ENCODE measurements at places on chromosomes 4 and X.

DNA sequence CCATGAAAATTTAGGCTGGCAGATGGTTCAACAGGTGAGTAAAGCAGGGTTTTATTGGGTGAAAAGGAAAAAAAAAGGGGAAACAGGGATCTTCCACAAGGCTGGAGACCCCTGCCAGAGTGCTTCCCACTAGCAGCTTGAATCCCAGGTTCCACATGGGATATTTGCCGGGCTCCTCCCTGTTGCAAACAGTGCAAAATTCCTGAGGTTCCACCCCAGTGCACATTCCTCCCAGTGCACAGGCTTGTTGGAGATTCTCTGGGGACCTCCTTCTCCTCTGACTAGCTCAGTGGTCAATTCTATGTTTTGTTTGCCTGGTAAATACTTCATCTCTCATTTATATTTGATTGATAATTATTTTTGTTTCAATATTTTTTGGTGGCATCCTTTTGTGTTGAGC lies 66.4 kb upstream of the UGT2B15 start:
- DNase-seq = no peak

- DNase-seq = no peak
Observed at GRCh38 chrX:119669424-119670037, 23.4 kb downstream of the SEPTIN6 start.

GRCh38 chrX:96052078-96052477 lies 632.6 kb upstream of the DIAPH2 start:
- no peak for DNase-seq

DNA sequence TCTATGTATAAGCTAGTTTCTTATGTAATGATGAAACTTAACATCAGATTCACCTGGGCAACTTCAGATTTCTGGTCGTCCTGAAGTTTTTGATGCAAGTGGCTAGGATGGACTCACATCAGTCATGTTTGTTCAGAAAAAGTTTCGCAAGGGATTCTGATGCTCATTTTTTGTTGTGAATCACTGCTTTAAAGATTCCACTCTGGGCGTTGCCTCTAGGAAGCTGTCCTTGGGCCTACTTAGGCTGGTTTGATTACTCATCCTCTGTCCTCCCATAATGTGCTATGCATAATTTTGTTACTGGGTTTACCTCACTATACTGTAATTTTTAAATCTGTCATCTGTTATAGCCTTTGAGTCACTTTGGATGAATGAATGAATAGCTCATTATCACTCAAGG lies 30.8 kb downstream of the HERC3 start:
- DNase-seq = no peak

DNA sequence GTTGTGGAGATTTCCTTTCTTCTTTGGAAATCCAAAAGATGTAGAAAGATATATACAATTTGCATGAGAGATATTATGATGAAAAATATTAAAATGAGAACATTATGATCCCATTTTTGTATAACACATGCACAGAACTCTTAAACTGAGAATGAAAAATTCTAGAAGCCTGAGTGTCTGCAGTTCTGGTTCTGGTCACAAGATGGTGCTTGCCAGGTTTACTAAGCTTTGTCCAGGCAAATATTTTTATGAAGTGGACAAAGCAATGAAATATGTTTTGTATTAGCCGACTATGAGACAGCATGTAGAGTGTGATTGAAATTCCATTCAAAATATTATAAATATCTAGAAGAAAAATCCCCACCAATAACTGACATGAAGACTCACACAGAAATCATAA lies 2.2 kb downstream of the PWWP3B start:
- no peak for DNase-seq

- DNase-seq = no peak
Observed at GRCh38 chr4:38989487-38989886, 42.7 kb downstream of the TMEM156 start.

- DNase-seq = no peak
Observed at GRCh38 chr4:32396507-32397070, 1676.4 kb downstream of the PCDH7 start.

GRCh38 chr4:109156356-109156755 lies 146.1 kb downstream of the COL25A1 start:
- DNase-seq = no peak

DNA sequence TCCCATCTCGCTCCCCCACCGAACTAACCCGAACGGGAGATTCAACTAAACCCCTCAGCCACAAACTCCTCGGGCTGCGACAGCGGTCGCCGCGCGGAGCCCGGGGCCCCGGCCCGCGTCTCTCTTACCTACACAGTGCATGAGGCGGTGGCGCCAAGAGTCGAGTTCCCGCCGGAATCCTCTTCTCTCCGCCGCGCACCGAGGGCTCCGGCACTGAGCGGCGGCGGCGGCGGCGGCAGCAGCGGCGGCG lies 160 bp downstream of the LCORL start:
- DNase-seq = no peak

DNA sequence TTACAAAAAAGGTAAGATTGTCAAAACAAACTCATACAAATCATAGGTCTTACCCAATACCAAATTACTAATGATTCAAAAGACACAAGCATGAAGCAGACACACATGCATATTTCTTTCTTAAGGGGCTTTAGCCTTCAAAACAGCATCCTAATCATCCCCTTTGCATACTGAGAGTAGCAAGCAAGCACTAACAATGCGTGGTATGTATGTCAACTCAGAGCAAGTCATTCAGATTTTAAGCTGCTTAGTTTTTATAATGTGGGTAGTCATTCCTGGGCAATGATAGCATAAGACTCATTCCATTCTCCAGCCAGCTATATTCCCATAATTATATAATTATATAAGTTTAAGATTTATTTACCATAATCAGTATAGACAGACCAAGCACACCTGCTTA lies 219.6 kb downstream of the DKK2 start:
- DNase-seq = no peak

DNA sequence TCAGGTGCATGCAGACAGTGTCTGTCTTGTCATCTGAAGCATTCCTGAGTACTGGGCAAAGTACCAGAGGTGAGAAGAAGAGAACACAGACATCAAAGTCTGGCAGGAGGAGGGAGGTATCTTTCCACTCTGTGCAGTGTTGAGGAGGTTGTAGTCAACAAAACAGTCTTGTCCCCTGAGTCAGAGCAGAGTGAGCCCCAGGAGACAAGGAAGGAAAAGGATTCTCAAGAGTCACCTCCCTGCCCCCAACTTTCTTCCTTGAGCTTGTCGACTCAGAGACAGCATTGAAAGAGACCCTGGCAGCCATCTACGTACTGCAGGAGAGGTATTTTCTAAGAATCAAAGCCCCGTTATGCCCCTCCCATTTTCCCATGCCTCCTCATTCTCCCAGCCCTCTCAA lies 4.4 kb upstream of the SRPX start:
- no peak for DNase-seq

DNA sequence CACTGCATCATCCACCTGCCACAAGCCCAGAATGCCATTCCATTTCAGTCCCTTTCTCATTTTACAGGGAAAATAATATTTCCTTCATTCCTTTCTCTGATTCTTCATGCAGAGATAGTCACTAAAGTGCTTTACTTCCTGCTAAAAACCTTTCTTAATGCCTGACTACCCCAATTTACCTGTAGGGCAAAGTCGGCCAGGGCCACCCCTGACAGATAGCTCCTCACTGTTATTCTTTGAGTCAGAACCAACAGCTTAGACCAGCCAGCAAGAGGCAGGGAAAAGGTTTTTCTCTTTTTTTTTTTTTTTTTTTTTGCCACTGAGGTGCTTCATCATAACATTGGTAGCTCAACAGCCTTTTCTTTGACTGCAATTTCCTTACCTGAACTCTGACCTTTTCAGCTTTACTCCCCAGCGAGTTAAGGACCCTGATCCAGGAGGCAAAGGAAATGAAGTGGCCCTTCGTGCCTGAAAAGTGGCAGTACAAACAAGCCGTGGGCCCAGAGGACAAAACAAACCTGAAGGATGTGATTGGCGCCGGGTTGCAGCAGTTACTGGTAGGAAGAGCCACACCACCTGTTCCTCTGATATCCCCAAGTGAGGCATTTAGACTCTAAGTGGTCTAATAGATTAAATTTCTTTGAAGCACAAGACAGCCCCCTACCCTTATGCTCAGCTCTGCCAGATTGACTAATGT lies 85.0 kb downstream of the ALPK1 start:
- DNase-seq = no peak

GRCh38 chr4:21366312-21366711 lies 582.3 kb downstream of the KCNIP4 start:
- DNase-seq = no peak

DNA sequence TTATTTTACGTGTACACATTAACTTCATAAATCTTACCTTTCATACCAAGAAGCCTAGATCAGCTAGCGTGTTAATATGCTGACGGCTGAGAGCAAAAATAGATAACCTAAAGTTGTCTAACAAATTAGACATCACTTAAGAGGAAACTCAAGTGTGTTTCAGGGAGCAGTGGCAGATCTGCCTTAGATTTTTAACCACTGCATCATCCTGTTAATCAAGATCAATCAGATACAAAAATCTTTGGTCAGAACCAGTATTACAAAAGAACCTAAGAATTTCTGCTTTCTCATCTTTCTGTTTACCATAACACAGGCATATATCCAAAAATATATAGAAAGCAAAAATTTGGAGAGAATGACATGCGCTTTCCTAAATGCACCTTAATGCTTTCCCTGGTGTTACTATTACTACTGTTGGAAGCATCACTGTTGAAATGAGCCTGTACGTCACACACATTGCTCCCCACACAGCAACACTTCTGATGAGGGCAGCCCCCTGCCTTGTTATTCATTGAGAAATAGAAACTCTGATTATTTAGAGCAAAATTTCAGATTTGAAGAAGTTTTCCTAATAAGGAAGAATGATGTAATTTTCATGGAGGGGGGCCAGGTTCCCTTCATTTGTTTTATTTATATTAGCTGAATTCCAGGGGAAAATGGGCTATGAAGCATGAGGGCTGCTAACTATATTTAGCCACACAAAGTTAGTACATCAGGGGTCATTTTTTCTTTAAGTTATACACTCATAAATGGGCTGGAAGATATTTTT lies 152.3 kb downstream of the CBR4 start:
- DNase-seq = no peak

- no peak for DNase-seq
Observed at GRCh38 chr4:177178246-177178645, 131.4 kb upstream of the NEIL3 start.

- no peak for DNase-seq
Observed at GRCh38 chrX:150429594-150429993, 66.5 kb downstream of the MAMLD1 start.

DNA sequence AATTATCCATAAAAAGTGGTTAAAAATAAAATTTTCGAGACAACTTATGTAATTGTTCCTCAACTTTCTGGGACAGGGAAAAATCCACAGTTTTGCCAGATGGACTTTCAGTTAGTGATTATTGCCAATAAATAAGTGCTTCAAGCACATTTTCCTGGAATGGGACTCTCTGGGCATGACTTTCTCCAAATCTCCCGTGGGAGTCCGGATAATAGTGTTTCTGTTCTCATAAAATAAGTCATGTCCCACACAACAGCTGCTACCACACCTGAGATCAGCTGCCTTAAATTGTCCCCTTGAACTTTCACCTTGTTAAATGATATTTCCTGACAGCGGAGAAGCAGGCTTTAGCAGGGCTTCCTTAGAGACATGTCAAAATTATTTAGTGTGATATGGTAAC lies 133.4 kb upstream of the NAP1L5 start:
- DNase-seq = no peak

- no peak for DNase-seq
Observed at GRCh38 chr4:11196927-11197522, 231.7 kb downstream of the HS3ST1 start.

GRCh38 chr4:85966373-85966772 lies 393.5 kb downstream of the MAPK10 start:
- no peak for DNase-seq

DNA sequence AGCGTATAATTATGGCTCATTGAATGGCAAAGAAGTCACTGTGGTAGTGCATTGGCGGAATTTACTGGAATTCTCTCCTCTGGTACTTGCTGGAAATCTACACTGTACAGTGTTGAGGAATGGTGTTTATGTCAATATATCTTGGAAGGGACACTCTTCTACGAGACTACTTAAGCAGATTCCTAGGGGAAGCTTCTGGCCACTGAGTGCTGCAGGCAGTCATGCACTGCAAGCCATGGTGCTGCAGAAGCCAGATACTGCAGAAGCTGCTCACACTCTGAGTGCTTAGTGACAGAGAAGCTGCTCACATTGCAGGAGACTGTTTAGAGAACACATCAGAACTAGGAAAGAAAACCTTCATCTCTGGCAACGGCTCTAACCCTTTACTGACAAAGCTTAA lies 725.0 kb downstream of the CCSER1 start:
- DNase-seq = no peak

GRCh38 chrX:12949927-12950656 lies 24.8 kb upstream of the TMSB4X start:
- no peak for DNase-seq

DNA sequence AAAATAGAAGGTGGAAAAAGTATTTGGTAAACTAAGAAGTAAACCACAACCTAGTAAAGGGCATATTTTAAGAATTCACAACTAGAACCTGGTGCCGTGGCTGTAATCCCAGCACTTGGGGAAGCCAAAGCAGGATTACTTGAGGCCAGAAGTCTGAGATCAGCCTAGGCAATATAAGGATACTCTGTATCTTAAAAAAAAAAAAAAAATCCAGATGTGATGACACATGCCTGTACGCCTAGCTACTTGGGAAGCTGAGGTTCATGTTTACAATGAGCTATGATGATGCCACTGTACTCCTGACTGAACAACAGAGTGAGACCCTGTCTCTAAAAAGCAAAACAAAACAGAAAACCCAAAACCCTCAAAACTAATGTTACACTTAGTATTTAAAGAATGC lies 294.9 kb upstream of the ZCCHC13 start:
- DNase-seq = no peak

GRCh38 chrX:76014321-76014720 lies 158.5 kb upstream of the PBDC1 start:
- no peak for DNase-seq

DNA sequence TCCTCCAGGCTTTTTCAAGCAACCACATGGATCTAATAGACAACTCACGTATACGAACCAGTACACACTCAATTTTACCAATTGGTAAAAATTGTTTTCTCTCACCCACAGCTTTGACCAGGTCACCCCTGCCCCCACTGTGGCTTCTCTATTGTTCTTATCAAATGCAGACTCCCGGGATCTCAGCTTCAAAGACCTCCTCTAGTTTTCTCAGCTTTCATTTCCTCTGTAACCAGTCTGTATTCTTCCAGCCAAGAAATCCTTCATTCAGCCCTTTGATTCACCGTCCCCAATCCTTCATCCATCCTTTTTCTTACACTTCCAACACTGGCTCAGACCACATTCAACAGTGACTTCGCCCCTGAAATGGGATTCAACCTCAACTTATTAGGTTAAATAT lies 120.7 kb downstream of the CORIN start:
- DNase-seq = no peak

GRCh38 chr4:41878991-41879491 lies 56.2 kb upstream of the TMEM33 start:
- no peak for DNase-seq

- DNase-seq = no peak
Observed at GRCh38 chr4:184647266-184648053, 1.8 kb downstream of the CASP3 start.

DNA sequence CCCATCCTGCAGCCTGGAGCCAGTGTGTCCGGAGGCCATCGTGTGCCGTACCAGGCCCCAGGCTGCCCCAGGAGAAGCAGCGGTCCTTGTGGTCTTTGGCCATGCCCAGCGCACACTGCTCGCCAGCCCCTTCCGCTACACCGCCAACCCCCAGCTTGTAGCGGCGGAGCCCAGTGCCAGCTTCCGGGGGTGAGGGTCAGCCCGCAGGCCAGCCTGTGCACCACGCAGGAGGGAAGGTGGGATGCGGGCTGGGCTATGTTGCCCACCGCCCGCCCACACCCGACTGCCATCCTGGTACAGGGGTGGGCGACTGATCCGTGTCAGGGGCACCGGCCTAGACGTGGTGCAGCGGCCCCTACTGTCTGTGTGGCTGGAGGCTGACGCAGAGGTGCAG lies 7.6 kb upstream of the SRPK3 start:
- no peak for DNase-seq
